ENCODE measurements at places on chromosomes 2 and 18. TPM values are rescaled to one million over a fixed set of nuclear protein-coding genes. Genes with fewer than 3 reads are reported as not detected.
A peak's percentile ranks its signal among the peaks of the same experiment; 100 is the strongest.

DNA sequence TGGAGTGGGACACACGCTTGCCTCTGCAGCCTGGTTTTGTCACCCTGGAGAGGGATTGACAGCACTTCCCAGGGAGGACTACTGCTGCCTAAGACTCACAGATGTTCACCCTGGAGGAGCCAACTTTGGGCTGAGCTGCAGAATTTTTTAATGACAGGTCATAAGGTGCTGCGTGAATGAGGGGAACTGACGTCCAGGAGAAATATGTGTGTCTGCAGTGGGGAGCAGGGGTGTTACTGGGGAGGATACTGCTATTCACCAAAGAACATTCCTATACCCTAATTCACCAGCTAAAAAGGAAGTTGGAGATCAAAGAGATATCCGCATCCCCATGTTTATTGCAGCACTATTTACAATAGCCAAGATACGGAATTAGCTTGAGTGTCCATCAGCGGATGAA, 144.4 kb downstream of the MGAT5 start:
- peak; percentile 98 for DNase-seq

GRCh38 chr2:113098041-113098440, 29.4 kb upstream of the IL1RN start:
- no peak for DNase-seq

CFAP65 gene
- not detected for total RNA-seq

GRCh38 chr2:43041661-43042360, 184.6 kb downstream of the ZFP36L2 start:
- peak; percentile 99 for DNase-seq

DNA sequence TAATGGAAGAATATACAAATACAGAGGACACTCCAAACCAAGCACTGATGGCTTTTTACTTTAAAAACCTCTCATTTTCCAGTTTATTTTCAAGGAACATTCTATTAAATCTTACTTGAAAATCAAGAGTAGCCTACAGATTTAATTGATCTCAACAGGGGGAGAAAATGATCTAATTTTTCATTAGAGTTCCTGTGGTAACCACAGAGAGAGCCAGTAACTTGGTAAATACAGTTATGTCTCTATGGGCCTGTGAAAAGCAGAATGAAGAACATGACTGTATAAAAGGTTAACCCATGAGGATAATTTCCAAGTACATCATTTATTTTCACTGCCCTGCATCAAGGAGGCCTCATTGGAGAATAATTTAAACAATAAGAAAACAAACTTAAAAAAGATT, 39.8 kb upstream of the ITPRID2 start:
- DNase-seq: no peak

- peak; percentile 11 for DNase-seq
Observed at GRCh38 chr18:24546307-24546706, 85.9 kb downstream of the HRH4 start.

TYMS gene
- 15.1 TPM for total RNA-seq

Measured in fibroblast of villous mesenchyme (primary cell).